AG04449 (cell line): ENCODE measurements at places on chromosomes 5 and 9.

GRCh38 chr5:100553209-100553608, 18.0 kb downstream of the FAM174A start:
- DNase-seq: no peak

DNA sequence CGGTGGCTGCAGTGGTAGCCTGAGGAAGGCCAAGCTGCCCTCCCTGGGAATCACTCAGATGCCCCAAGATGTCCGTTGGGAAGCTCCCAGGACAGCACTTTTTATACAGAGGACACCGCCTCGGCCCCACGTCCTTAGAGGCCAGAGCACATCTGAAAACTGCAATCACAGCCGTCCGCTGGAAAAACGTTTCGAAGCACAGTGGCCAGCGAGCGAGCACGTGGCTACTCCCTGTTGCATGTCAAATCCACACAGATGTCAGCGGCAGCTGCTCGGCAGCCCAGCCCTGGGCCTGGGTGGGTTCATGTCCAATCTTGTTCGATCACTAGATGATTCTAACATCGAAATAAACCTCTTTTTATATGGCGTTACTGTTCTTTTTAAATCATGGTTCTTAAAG, 8.9 kb downstream of the PPP1R26 start:
- no peak for DNase-seq

DNA sequence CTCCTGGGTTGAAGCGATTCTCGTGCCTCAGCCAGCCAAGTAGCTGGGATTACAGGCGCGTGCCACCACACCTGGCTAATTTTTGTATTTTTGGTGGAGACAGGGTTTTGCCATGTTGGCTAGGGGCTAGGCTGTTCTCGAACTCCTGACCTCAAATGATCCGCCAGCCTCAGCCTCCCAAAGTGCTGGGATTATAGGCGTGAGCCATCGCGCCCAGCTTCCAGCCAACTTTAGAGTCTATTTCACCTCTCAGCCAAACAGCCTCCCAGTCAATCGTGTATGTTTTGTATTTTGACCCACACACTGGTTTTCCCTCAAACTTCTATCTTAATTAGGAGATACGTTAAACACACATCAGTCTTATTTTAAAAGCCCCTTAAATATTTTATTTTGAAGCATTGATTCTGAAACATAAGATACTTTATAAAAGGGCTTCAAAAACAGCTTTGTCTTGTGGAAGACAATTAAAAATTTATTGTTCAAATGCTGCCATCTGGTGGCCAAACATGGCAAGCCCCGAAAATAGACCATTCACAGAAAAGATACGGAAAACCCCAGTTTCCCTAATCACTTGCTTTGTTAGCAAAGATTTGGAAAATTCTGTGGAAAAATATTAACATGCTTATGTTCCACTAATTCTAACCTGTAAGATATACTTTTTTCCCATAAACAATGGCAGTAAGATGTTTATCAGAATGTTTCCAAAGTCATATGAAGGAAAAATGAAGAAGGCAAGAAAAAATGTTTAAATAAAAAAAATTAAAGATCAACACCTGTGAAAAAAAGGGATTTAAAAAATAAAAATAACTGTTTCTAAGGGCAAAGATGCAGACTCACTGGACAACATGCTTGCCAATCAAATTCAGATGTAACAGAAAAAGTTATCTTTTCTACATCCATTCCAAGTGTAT, 33.1 kb downstream of the APTX start:
- no peak for DNase-seq

- no peak for DNase-seq
These were observed 50.6 kb downstream of the DMRT1 start for GRCh38 chr9:892123-892522.

GRCh38 chr5:175021841-175022625, 297.7 kb downstream of the MSX2 start:
- no peak for DNase-seq

DNA sequence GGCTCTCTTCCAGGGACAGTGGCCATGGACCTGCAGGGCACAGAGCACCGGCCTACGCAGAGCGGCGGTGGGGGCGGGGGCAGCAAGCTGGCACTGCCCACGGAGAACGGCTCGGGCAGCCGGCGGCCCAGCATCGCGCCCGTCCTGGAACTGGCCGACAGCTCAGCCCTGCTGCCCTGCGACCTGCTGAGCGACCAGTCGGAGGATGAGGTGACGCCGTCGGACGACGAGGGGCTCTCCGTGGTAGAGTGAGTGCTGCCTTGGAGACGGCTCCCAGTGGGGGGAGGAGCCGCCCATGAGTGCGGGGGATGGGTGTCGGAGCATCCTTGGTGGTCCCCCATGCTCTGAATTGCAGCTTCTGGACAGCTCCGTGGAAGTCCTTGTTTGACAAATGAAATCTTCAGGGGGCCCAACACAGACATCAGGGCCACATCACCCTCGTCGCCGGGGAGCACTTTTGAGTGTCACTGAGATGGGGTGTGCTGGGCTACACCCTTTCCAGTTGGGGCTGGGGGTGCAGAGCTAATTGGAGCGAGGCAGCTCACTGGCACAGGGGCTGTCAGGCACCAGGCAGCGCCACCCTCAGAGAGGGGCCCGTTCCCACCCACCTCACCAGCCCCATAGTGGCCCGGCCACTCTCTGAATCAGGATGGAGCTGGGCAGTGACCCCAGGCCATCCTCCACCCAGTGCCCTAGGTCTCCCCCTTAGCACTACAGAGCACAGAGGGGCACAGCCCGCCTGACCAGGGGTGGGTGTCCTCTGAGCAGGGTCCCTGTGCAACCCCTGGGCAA, 70.9 kb downstream of the KCNT1 start:
- no peak for DNase-seq

GRCh38 chr5:44574678-44575077, 185.5 kb upstream of the FGF10 start:
- DNase-seq: no peak

DNA sequence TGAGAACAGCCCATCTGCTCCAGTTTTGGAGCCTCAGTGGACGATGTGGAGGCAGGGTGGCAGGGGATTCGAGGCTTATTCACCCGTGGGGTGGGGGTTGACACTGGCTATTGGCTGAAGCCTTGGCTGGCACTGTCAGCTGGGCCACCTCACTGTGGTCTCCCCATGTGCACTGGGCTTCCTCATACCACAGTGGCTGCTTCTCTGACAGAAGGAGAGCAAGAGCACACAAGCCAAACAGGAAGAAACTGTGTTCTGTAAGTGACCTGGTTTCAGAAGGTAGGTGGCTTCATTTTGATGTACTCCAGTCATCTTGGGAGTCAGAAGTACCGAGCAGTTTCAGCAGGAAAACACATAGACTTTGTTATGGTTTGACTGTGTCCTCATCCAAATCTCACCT, 24.7 kb upstream of the CTNND2 start:
- DNase-seq: no peak

DNA sequence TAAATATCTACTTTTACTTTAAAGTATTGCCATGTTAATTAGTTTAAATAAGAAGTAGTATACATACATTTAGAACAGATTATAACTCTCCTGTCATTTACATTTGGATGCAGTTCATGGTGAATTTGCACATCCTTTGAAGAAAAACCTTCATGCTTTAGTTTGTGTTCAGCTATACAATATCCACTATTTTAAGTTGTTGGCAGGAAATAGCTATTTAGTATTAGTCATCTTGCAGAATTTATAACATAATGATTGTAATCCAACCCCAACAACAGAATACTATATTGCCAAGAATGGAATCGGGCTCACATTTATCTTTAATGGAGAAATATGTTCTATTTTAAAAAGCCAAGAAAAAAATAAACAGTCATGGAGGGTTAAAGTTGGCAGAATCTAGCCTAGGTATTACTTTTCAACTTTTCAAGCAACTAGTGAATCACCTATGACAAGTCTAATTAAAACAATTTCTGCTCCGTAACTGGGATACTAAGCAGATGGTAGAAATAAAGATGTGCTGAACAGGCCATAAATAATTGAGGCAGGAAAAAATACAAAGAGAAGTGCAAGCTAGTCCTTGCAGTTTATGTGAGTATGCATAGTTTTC, 1170.6 kb upstream of the NUDT12 start:
- no peak for DNase-seq

DNA sequence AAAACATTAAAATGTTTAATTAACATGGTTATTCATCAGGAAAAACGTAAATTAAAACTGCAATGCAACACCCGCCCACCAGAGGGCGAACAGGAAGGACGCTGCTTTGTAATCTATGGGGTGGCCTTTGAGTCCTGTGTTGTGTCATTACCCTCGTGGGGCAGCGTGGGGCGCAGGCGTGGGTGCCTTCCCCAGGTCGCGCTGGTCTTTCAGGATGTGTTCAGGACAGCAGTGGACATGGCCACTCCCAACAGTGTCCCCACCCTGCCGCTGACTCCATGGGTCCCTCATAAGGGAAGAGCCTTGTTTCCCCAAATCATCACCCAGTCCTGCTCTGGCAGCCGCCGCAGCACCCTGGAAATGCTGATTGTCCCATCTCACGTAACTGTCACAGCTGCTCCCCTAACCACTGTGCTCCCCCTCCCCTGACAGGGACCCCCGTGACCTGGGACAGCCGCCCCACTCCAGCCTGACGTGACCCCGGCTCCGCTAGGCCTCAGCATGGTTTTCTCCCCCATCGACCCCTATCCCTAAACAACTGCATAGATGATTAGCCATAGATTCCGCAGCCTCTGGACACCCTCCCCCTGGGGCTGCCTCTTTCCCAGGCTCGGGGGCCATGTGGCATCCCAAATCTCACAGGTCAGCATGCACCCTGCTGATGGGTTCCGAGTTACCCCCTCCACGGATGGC, 36.4 kb downstream of the GLT6D1 start:
- no peak for DNase-seq

- DNase-seq: no peak
These were observed 2.9 kb upstream of the ZMYND19 start for GRCh38 chr9:137593176-137593575.

GRCh38 chr5:122639864-122640263, 135.0 kb upstream of the SNX2 start:
- no peak for DNase-seq

DNA sequence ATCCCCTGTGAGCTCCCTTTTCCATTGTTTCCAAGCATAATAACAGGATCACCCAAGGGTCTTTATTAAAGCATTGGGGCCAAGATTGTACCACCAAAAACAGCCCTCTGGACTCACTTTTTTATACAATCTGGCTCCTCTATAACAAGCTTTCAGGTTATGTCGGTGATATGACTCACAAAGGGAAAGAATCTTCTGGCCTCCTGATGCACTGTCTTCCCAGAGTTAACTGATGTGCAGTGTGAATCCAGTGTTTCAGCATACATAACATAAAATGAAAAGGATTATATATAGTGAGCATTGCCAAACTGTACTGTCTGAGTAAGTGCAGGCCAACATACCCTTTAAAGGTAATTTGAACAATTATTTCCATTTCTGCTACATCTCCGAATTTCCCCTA, 33.9 kb upstream of the MAN2A1 start:
- DNase-seq: no peak

GRCh38 chr5:126044931-126045565, 378.2 kb upstream of the GRAMD2B start:
- no peak for DNase-seq

- no peak for DNase-seq
These were observed 355.6 kb upstream of the IZUMO3 start for GRCh38 chr9:24901319-24901718.

DNA sequence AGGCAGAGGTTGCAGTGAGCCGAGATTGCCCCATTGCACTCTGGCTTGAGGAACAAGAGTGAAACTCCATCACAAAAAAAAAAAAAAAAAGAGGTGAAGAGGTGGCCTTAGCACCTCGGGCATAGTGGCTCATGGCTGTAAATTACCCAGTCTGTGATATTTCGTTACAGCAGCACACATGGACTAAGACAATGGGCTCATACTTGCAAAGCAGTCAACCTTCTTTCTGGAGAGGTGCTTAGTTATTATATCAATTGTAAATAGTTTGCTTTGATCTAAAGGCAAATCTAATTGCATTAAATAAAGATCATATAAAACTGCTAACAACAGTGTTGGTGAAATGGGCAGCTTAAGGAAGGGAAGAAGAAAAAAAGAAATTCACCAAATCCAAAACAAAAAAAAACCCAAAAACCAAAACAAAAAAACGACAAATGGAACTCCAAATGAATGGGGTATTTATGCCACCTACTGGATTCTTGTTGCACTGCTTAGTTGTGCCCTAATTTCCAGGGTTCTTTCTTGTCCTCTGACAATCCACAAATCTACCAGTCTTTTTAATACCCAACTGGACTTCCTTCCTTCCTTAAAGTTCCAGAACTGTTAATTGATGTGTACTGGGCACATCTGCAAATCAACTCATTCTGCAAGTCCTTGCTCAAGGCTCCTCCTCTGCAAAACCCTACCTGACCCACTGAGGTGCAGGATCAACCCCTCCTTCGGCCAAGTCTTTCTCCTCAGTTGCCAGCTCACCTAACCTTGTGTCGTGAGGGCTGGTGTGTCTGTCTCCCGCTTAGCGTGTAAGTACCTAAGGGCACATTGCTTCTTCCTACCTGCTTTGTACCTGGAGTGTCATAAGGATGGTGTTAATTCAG, 35.0 kb upstream of the DMRT1 start:
- DNase-seq: no peak

GRCh38 chr5:125576822-125577221, 830.4 kb upstream of the ZNF608 start:
- no peak for DNase-seq

GRCh38 chr5:165459232-165459631, 1953.8 kb downstream of the MAT2B start:
- DNase-seq: no peak

DNA sequence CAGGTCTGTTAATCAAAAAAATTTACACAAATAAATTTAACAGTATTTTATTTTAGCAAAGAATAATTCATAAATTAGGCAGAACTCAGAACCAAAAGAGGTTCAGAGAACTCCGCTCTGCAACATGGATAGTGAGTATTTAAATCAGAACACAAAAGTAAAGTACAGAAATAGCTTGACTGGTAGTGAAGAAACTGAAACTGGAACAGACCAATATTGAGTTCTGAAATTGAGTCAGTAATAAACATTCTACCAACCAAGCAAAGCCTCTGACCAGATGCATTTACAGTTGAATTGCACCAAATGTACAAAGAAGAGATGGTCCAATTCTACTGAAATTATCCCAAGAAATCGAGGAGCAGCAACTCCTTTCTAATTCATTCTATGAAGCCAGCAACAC, 1542.8 kb downstream of the EFNA5 start:
- no peak for DNase-seq
